CD8-positive, alpha-beta memory T cell (primary cell): ENCODE measurements at places on chromosomes 1 and 21. TPM values are rescaled to one million over a fixed set of nuclear protein-coding genes. Genes with fewer than 3 reads are reported as not detected.
A peak's percentile ranks its signal among the peaks of the same experiment; 100 is the strongest.

GRCh38 chr21:16145479-16145878 is 415.7 kb downstream of the USP25 start:
- H3K4me3 ChIP-seq, result no peak overlapping the region
- H3K36me3 ChIP-seq, result no peaks in the 10 kb centered on the region
- H3K27me3 ChIP-seq, result no peaks in the 10 kb centered on the region
- DNase-seq, result no peak
- H3K4me1 ChIP-seq, result no peaks in the 10 kb centered on the region

DNA sequence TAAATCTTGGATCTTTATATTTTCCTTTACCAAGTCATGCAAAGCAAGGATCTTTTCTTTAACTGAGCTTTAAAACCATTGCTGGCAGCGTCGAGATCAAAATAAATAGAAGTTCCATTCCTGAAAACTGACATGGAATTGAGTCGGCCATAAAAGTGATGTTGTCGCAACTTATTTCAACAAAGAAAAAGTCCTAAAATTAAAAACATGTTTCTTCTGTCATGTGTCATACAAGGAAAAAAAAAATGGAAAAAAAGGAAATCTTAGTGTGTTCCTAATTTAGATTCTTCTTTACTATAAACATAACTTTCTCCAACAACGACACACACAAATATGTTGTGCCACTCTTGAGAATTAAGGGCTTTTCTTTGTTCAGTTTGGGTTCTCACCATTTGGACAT is 34.9 kb downstream of the GREM2 start:
- no peaks in the 10 kb centered on the region for H3K4me1 ChIP-seq
- H3K27ac ChIP-seq, result no peak overlapping the region
- H3K27me3 ChIP-seq, result no peaks in the 10 kb centered on the region

Gene TBX15
- not detected for total RNA-seq

DNA sequence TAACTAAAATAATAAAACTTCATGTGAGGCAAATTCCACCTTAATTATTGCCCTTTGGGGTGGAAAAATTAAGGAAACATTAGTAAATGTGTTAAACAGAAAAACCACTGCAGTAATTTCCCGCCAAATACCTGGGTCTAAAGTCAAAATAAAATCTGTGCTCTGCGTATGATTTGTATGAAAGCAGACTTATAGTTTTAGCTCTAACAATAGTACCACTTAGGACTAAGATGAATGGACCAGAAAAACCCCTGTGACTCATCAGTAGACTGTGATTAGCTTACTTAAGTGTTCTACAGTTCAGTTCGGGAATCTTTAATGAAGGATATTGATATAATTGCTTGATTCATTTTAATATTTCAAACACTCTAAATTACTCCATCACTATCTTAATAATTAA is 23.3 kb upstream of the C1orf105 start:
- no peak overlapping the region for H3K4me3 ChIP-seq
- no peak for DNase-seq
- H3K27me3 ChIP-seq, result no peaks in the 10 kb centered on the region
- H3K36me3 ChIP-seq, result no peaks in the 10 kb centered on the region
- H3K4me1 ChIP-seq, result peaks cover 53% of the 10 kb centered on the region
- H3K27ac ChIP-seq, result no peak overlapping the region

DNA sequence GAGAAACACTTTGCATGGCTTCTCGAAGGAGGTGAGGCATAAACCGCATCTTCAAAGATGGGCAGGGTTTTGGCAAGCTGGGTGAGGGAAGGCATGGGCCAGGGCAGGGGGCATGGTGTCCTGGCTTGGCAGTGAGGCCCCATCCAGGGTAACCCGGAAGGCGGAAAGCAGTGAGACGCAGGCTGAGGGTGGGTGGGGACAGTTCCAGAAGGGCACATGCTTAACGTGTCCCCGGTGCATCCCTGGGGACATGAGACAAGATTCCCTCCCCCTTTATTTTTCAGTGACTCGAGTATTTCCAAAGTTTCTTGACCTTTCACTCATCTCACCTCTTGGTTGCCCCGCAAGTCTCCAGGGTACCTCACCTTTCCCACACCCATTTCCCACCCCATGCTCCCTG is 122.8 kb upstream of the SLC25A33 start:
- H3K4me3 ChIP-seq, result no peak overlapping the region
- peaks cover 41% of the 10 kb centered on the region for H3K4me1 ChIP-seq
- no peaks in the 10 kb centered on the region for H3K27me3 ChIP-seq
- H3K27ac ChIP-seq, result no peak overlapping the region

GRCh38 chr1:172647987-172648386 is 10.9 kb upstream of the FASLG start:
- no peak for DNase-seq
- H3K36me3 ChIP-seq, result no peaks in the 10 kb centered on the region
- no peaks in the 10 kb centered on the region for H3K27me3 ChIP-seq

Gene GBP2
- 165 TPM for total RNA-seq

Gene CLDN17
- not detected for total RNA-seq

Gene CD101
- total RNA-seq, result 0.39 TPM

DNA sequence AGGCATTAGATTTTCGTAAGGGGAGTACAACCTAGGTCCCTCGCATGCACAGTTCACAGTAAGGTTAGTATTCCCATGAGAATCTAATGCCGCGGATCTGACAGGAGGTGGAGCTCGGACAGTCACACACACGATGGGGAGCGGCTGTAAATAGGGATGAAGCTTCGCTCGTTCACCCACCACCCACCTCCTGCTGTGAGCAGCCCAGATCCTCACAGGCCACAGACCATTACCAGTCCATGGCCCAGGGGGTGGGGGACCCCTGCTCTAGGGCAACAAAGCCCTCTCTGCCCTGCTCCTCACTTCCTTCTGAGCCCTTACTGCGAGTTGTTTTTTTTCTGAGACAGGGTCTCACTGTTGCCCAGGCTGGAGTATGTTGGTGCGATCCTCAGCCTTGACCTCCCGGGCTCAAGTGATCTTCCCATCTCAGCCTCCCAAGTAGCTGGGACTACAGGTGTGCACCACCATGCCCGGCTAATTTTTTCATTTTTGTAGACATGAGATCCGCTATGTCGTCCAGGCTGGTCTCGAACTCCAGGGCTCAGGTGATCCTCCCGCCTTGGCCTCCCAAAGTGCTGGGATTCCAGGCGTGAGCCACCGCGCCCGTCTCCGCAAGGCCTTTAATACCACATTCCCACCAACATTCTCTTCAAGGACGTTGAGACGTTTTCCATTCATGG is 21.3 kb downstream of the TRPM2 start:
- no peak overlapping the region for H3K27ac ChIP-seq
- H3K4me1 ChIP-seq, result peaks cover 32% of the 10 kb centered on the region
- H3K4me3 ChIP-seq, result no peak overlapping the region
- no peaks in the 10 kb centered on the region for H3K36me3 ChIP-seq
- no peak for DNase-seq

- no peak for DNase-seq
- H3K4me3 ChIP-seq, result no peak overlapping the region
These were observed 1.2 kb downstream of the CNR2 start for GRCh38 chr1:23911921-23912320.

- no peaks in the 10 kb centered on the region for H3K36me3 ChIP-seq
- no peaks in the 10 kb centered on the region for H3K27me3 ChIP-seq
- H3K27ac ChIP-seq, result no peak overlapping the region
- no peak for DNase-seq
- H3K4me1 ChIP-seq, result no peaks in the 10 kb centered on the region
These were observed 83.4 kb downstream of the MATN1 start for GRCh38 chr1:30639881-30640452.

Gene SERTAD4
- not detected for total RNA-seq

- H3K27ac ChIP-seq, result no peak overlapping the region
- no peaks in the 10 kb centered on the region for H3K4me1 ChIP-seq
- no peak for DNase-seq
- H3K36me3 ChIP-seq, result no peaks in the 10 kb centered on the region
- H3K4me3 ChIP-seq, result no peak overlapping the region
These were observed 432.8 kb downstream of the KIF26B start for GRCh38 chr1:245587435-245588115.

Gene TEDDM1
- not detected for total RNA-seq

DNA sequence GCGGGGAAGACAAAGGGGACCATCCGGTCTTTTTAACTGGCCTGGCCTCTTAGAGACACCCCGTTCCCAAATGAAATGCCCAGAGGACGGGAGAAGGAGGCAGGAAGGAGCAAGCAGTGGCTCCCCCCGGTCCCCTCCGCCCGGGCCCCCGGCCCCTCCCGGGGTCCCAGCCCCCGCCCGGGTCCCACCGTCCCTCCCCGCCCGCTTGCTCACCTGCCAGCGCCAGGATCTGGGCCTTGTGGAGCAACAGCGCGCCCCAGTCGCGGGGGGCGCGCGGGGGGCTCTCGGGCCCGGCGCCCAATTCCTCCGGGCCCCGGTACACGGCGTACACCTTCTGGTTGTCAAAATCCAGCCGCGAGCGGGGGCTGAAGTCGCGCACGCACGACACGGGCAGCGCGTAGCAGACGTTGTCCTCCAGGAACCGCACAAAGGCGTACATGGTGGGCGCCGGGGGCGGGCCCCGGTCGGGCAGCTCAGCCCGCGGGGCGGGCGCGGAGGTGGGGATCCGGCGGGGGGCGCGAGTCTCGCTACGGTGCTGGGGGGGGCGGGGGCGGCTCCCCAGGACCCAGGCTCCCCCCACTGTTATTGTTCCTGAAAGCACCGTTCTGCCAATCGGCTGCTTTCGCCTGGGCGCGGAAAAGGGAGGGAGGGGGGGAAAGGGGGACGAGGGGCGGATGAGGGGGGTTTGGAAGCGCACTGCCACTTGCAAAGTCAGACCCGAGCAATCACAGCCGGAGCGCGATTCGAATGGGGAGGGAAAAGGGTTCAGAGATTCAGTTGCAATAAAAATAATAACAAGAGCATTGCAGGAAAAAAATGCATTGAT is at the start of gene BEND5:
Gene BEND5 (minus strand): TSS at position 499 of the 826 bp plus-strand sequence. CDS start 60 bp downstream, at position 439.
- peak; percentile 16 for DNase-seq
- H3K27ac ChIP-seq, result no peak within 1 kb of the TSS
- no peaks in the 10 kb centered on the region for H3K27me3 ChIP-seq
- H3K4me3 ChIP-seq, result peak within 1 kb of the TSS; percentile 55
- no peaks in the 10 kb centered on the region for H3K36me3 ChIP-seq

GRCh38 chr1:117605164-117605773 is 579 bp upstream of the TENT5C start:
- peak overlapping the region; percentile 96 for H3K27ac ChIP-seq
- H3K36me3 ChIP-seq, result no peaks in the 10 kb centered on the region
- no peak for DNase-seq

DNA sequence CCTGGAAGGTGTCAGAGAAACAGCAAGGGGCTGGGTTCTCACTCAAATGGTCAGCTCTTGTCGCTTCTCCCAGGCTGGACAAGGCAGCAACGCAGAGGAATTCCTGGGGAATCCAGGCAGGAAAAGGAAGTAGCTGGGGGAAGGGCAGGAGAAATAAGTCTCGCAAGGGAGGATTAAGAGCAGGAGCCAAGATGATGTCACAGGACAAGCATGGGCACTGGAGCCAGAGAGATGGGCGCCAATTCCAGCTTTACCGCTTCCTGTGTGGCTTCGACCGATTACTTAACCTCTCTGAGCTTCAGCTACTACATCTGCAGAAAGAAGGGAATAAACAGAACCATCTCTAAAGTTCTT is 70.5 kb downstream of the SSBP3 start:
- H3K4me3 ChIP-seq, result no peak overlapping the region
- H3K27me3 ChIP-seq, result no peaks in the 10 kb centered on the region
- no peaks in the 10 kb centered on the region for H3K36me3 ChIP-seq
- H3K4me1 ChIP-seq, result peaks cover 30% of the 10 kb centered on the region
- no peak overlapping the region for H3K27ac ChIP-seq

Gene FOXD2
- 0.22 TPM for total RNA-seq

GRCh38 chr1:70277875-70278274 is 56.7 kb downstream of the SRSF11 start:
- H3K4me3 ChIP-seq, result no peak overlapping the region
- DNase-seq, result no peak
- no peak overlapping the region for H3K27ac ChIP-seq
- H3K4me1 ChIP-seq, result no peaks in the 10 kb centered on the region
- no peaks in the 10 kb centered on the region for H3K27me3 ChIP-seq
- H3K36me3 ChIP-seq, result peaks cover 8% of the 10 kb centered on the region

Gene KRTAP13-2
- total RNA-seq, result not detected

Gene ACP6
- 7.5 TPM for total RNA-seq

DNA sequence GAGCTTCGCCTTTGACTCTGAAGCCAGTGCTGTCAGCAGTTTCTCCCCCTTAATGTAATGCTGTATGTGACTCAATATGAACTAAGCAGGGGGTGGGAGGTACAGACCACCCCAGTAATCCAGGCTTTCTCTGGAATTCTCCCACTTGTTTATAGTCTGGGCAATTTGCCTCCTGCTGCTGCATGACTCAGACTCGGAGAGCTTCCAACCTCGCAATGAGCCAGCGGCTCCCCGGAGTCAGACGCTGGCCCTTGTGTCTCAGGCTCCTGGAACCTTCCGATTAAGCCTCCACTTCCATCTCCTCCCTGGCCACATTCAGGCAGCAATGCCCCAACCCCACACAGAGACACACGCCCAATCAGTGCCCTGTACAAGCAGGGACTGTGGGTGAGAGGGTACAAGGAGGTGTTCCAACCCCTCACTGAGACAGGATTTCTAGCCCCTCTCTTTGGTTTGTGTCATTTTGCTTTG is 471.7 kb upstream of the VAMP3 start:
- H3K4me3 ChIP-seq, result no peak overlapping the region
- no peak for DNase-seq
- no peaks in the 10 kb centered on the region for H3K27me3 ChIP-seq
- H3K27ac ChIP-seq, result no peak overlapping the region
- no peaks in the 10 kb centered on the region for H3K4me1 ChIP-seq

- no peak overlapping the region for H3K27ac ChIP-seq
- no peak for DNase-seq
- H3K36me3 ChIP-seq, result no peaks in the 10 kb centered on the region
- H3K27me3 ChIP-seq, result no peaks in the 10 kb centered on the region
These were observed 12.6 kb downstream of the FLG2 start for GRCh38 chr1:152347116-152347728.

- DNase-seq, result peak; percentile 30
- H3K36me3 ChIP-seq, result no peaks in the 10 kb centered on the region
- H3K4me3 ChIP-seq, result no peak overlapping the region
- no peaks in the 10 kb centered on the region for H3K27me3 ChIP-seq
- no peak overlapping the region for H3K27ac ChIP-seq
These were observed 18.7 kb downstream of the CNTN2 start for GRCh38 chr1:205061665-205062069.

Gene ADAMTS4
- 0.58 TPM for total RNA-seq

DNA sequence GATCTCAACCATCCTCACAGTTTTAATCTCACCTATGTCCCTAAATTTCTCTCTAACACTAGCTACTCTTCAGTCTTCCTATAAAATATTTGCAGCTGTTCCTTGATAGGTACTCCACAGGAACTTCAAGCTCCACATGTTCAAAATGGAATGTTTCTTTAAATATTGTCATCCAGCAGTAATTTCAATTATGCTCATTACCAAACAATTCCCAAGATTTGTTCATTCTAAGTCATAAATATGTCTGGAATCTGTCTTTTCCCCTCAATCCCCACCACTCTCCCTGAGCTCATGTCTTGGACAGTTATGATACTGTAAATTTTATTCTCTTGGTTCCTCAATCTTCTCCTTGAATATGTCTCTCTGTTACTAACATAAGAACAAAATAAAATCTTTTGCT is 214.4 kb downstream of the NRIP1 start:
- no peaks in the 10 kb centered on the region for H3K36me3 ChIP-seq
- no peak overlapping the region for H3K27ac ChIP-seq
- H3K27me3 ChIP-seq, result no peaks in the 10 kb centered on the region
- no peaks in the 10 kb centered on the region for H3K4me1 ChIP-seq
- no peak overlapping the region for H3K4me3 ChIP-seq
- DNase-seq, result no peak
